ENCODE measurements at places on chromosomes 5 and 9.

GRCh38 chr5:38768412-38769211 is 77.2 kb upstream of the OSMR start:
- DNase-seq: no peak

GRCh38 chr9:16619914-16620520 is 250.5 kb downstream of the BNC2 start:
- no peak for DNase-seq

DNA sequence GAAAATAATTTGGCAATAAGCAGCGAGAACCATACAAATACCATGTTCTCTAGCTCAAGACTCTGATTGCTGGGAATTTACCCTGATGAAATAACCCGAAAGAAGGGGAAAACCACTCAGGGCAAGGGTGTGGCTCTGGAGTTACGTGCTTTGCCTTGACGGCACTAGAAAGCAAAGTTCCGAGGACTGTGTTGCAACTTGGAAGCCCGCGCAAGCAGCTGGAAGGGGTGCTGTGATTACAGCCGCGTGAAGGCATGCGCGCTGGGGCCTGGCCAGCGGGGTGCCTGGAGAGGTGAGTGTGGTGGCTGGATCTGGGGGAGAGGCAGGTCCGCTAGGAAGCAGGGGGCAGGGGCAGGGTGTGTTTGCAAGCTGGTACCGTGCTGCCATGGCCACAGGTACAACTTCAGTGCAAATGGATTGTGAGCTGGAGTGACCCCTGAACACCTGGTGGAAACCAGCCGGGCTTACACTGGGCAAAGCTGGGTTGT is 52.6 kb upstream of the CNOT6 start:
- no peak for DNase-seq

DNA sequence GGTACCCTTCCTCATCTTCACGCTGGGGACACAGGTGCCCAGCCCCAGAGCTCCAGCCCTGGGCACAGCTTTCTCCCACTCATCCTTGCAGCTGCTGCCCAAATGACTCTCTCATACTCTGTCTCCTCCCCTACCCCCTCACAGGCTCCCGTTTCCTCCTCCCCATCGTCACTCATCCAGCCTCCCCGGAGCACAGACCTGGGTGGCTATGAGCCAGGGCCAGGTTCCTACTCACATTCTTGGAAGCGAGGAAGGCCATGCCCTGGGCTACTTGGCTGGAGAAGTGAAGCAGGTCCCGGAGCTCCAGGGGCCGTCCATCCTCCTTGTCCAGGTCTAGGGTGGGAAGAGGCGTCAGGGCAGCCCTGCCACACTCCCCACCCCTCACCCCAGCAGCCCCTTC is 29.3 kb downstream of the CSF1R start:
- no peak for DNase-seq

DNA sequence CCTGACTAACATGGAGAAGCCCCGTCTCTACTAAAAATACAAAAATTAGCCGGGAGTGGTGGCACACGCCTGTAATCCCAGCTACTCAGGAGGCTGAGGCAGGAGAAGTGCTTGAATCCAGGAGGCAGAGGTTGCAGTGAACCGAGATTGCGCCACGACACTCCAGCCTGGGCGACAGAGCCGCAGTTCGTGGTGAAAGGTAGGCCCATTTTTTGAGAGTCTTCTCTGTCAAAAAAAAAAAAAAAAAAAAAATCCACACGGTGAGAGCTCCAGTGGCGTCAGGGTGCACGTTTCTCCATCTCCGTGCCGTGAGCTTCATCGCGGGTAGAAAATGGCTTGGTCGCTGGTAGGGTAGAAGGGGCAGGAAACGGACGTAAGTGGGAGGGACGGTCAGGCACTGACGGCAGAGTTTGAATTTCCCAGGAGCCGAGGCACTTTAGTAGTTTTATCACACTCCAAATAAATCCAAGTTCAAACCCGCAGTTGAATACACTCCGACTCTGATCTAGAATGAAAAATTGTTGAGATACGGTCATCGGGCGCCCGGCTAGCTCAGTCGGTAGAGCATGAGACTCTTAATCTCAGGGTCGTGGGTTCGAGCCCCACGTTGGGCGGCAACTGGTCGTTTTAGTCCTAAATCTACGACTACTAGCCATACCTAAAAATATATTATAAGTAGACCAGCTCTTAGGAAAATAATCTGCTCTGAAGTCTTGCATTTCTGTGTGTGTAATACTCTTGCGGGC is 2.4 kb upstream of the TRIM7 start:
- no peak for DNase-seq
